ENCODE measurements at places on chromosomes 12 and 14. TPM values are rescaled to one million over a fixed set of nuclear protein-coding genes. Genes with fewer than 3 reads are reported as not detected.
A peak's percentile ranks its signal among the peaks of the same experiment; 100 is the strongest.

Gene LTB4R
- polyA plus RNA-seq, result 5.2 TPM

Gene SLC8A3
- polyA plus RNA-seq, result 4.6 TPM

Gene TMEM229B
- 0.94 TPM for polyA plus RNA-seq

Gene LTBP2
- 14.7 TPM for polyA plus RNA-seq

Gene GOLT1B
- 36.4 TPM for polyA plus RNA-seq

Gene HHIPL1
- polyA plus RNA-seq, result 3.3 TPM

Gene DMAC2L
- 25.4 TPM for polyA plus RNA-seq

Gene RNF212B
- polyA plus RNA-seq, result 0.65 TPM

Gene AMN
- polyA plus RNA-seq, result 1.3 TPM

Gene APOF
- polyA plus RNA-seq, result not detected

Gene FAM222A
- 1.8 TPM for polyA plus RNA-seq

Gene HCAR1
- polyA plus RNA-seq, result 0.38 TPM

Gene PTCSC3
- polyA plus RNA-seq, result 1.5 TPM

Gene SDR9C7
- polyA plus RNA-seq, result 0.09 TPM

Gene CACNA1C
- polyA plus RNA-seq, result 10.7 TPM

Gene CLEC6A
- polyA plus RNA-seq, result not detected

Gene RASAL1
- 0.15 TPM for polyA plus RNA-seq

Gene MIP
- polyA plus RNA-seq, result 0.15 TPM

DNA sequence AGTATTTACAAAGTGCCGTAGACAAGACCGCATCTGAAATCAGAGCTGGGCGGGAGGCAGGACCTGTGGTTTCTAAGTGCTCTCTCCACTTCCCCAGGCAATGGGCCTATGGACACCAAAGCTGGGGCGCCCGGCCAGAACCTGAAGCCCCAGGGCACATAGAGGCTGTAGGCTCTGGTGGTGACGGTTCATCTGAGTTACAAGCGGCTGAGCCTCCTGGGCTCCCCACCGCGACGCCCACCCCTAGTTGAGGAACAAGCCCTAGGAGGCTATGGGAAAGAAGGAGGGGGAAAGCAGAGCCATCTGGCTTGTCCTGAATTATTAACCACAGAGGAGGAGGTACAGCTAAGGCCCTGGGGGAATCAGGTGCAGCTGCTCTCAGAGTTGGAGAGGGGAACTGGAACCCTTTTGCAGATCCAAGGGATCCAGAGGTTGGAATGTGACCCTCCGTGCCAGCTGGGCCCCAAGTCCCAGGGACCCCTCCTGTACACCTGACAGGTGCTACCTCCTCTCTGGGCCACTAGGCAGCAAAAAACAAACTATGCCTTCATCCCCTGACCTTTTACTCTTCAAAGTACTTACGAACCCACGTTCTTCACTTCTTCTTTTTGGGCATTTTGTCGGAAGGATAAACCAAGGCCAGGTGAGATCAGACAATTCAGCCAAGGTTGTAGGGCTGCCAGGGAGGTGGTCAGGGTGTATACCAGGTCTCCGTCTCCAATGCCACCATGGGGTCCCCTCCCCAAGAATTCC is 77.2 kb downstream of the ARL6IP4 start:
- no peak for DNase-seq

DNA sequence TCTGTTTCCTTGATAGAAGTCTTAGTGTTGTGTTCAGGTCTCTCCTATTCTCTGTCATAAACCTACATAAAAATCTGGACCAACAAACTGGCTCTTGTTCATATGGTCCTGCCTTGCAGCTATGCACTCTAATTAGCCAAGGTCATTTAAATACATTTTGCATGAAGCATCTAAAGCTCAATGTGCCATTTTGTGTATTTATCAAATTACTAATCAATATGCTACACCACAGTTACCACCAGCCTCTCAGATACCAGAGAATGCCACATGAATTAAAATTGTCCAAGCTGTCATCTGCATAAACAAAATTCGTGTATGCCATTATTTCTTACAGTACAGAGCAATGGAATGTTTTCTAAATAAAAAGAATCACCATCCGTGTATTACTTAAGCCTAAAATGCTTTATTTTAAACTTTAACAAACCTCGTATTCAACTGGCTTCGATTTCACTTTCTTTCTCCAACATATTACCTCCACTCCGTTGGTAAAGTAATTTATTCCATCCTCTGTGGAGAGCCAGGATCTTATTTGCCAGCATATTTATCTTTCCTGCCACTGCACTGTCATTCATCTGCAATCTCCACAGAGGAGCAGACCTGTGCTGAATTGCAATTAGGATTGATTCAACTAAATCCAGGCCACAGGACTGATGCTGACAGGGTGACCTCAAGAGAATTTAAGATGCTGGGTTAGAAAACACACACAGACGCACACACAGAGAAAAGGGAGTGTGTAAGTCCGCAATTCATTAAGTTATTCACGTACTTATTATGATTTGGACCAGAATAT is 284.1 kb upstream of the FOXG1 start:
- no peak for DNase-seq

DNA sequence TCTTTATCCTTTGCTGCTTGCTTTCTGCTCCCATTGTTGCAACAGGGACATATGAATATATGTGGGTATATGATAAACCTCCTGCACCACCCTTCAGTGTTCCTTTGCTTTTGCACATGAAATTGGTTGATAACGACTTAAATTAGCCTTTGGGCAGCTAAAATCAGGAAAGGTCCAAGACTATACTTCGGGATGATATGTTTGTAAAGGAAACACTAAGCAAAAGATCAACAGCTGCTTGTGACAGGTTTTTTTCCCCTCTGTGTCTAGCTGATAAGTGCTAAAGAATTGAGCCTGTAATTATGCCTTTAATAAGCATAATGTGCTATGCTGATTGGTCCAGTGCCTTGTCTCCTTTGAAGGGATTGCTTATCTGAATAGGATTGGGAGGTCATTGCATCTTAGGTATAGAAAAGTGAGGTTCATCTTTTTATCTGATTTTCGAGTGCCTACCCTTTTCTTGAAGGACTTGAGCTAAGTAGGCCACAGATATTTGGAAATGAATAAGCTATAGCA is 59.4 kb downstream of the PPHLN1 start:
- no peak for DNase-seq

- peak; percentile 73 for DNase-seq
These were observed 1.8 kb upstream of the BHLHE41 start for GRCh38 chr12:26126340-26127284.

GRCh38 chr14:29789475-29789874 is 138.2 kb downstream of the PRKD1 start:
- no peak for DNase-seq

GRCh38 chr12:108881953-108882352 is 2.1 kb downstream of the DAO start:
- DNase-seq, result no peak

- DNase-seq, result no peak
These were observed 73.9 kb downstream of the ITPK1 start for GRCh38 chr14:93041830-93042229.

GRCh38 chr14:40599725-40600124 is 1007.0 kb upstream of the LRFN5 start:
- DNase-seq, result no peak

DNA sequence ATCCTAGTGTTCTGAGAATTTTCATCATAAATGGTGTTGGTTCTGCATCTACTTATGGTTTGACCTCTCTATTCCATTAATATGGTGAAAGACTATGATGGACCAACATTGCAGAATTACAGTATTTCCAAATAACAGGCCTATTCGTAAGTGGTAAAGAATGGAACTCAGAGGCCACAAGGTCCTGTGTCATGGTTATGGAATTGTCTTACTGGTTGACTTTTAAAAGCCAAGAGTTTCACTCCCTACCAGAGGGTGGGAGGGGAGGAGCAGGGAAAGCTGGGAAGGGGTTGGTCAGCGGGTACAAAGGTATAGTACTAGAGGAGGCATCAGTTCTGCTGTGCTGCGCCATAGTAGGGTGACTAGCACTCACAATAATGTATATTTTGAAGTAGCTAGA is 153.4 kb downstream of the TMEM132D start:
- DNase-seq, result no peak

DNA sequence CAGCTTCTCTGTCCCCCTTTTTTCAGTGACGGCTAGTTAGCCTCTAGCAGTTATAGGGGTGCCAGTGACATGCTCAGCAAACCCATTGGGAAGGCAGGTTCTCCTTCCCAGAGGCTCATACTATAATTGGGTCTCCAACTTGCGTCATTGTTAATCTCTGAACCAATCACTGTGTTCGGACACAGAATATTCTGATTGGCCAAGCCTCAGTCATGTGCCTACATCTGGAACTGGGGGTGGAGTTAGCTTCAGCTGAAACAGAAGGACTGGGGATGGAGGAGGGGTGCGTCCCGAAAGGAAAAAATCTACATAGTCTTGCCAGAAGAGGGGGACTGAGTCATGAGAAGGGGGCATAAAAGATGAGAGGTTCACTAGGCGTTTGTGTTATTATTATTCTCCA is 165.6 kb downstream of the SUDS3 start:
- no peak for DNase-seq

DNA sequence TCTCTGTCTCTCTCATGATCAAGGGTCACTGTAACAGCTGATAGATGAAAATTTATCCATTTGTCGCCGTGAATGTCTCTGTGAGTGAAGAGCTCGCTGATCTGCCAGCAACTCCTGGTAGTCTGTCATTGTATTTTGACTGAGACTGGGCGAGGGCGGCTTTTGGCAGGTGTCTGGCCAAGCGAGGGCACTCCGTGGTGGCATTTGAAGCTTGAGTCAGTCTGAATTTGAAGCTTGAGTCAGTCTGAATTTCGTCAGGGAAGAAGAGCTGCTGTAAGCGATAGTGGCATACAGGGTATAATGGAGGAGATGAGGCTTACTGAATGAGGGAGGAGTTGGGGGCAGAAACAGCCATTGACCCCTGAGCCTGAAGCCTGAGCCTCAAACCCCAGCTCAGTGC is 56.8 kb upstream of the FAM181A start:
- DNase-seq, result no peak

GRCh38 chr12:2456813-2457186 is 338.0 kb upstream of the FKBP4 start:
- no peak for DNase-seq

GRCh38 chr12:50504798-50505674 is at the start of gene DIP2B:
TSS of gene DIP2B (plus strand) at chr12:50504985. CDS start at chr12:50505141, 156 bp downstream.
- DNase-seq, result peak; percentile 90

- DNase-seq, result no peak
These were observed 15.3 kb downstream of the RAPGEF3 start for GRCh38 chr12:47743311-47743860.

DNA sequence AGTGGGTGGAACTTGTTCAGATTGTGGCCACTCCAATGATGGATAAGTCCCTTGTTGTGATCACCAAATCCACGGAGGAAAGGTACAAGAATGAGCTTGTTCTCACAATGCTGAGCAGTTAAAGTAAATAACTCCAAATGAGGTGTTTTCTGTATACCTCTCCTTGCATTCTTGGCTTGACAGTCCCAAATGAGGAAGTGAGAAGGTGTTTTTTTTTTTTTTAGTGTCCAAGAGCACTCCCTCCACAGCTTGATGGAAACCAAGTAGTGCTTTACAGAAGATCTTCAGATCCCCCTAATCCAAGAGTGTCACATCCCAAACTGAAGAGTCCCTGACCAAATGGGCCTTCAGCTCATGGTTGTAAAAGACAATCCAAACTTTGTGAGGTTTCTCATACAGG is 153.6 kb downstream of the ATP23 start:
- DNase-seq, result no peak

DNA sequence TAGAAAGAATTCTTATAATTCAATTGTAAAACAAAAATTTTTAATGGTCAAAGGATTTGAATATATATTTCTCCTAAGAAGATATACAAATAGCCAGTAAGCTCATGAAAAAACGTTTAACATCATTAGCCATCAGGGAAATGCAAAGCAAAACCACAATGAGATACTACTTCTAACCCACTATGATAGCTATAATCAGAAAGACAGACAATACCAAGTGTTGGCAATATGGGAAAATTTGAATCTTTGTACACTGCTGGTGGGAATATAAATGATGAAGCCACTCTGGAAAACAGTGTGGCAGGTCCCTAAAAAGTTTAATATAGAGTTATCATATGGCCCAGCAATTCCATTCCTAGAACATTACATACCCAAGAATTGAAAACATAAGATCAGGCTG is 25.4 kb downstream of the RALGAPA1 start:
- no peak for DNase-seq

- no peak for DNase-seq
These were observed at the start of gene TNS2 for GRCh38 chr12:53049571-53050318. TSS of gene TNS2 (plus strand) at chr12:53050065. CDS start at chr12:53050186, 121 bp downstream.

GRCh38 chr12:77979597-77980250 is 149.0 kb downstream of the NAV3 start:
- DNase-seq, result no peak

- peak; percentile 31 for DNase-seq
These were observed 153.2 kb upstream of the PRICKLE1 start for GRCh38 chr12:42742716-42743115.

DNA sequence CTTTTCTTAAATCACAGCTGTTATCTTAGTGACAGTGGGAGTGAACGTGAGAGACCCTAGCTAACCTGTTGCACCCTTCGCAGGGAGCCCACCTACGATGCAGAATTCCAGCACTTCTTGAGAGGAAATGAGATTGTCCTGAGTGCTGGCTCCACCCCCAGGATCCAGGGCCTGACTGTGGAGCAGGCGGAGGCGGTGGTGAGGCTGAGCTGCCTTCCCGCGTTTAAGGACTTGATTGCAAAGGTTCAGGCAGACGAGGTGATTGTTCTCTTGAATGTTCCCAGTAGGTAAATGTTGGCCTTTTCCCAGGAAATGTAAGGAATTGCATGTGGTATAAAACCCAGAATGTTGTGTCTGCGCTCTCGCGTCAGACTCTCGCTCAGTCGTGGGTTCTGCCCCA is 46.7 kb downstream of the HSP90AA1 start:
- no peak for DNase-seq

GRCh38 chr14:75794615-75795038 is 133.6 kb downstream of the TTLL5 start:
- peak; percentile 75 for DNase-seq

DNA sequence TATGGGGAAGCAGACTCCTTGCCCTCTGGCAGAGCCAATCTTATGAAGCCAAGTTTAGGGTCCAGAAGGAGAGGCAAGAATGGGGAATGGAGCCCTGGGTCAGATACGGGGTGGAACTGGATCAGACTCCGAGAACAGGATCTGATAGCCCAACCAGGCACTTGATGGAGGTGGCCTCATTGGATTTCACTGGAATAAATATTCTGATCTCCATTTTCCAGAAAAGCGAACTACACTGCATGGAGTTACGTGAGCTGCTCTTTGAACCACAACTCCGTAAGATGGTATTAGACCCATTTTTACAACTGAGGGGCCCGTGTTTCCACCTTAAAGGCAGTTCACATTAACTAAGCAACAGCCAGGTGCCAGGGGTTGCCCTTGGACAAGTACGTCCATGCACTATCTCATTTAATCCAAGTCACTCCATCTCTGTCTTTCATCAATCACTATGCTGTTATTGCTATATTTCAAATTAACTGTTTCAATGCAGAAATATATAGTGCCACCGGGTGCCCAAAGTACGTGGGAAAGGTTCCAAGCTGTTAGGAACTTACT is 155.2 kb downstream of the BCL11B start:
- DNase-seq, result no peak

- DNase-seq, result no peak
These were observed 309.8 kb upstream of the TMEM132C start for GRCh38 chr12:127957001-127957660.

DNA sequence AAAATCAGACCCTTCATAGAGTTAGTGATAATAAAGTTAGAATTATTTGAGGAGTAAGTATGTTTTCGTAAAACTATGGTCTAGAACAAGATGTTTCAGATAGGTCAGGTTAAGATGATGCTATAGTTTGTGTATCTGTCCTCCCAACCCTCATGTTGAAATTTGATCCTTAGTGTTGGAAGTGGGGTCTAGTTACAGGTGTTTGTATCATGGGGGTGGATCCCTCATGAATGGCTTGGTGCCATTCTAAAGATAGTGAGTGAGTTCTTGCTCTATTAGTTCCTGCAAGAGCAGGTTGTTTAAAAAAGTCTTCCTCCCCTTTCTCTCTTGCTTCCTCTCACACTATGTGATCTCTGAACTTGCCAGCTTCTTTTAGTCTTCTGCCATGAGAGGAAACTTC is 707.3 kb upstream of the FOXG1 start:
- no peak for DNase-seq

Data from right lung (tissue), 10 donors.